ENCODE measurements at places on chromosomes 12 and 14. TPM values are rescaled to one million over a fixed set of nuclear protein-coding genes. Genes with fewer than 3 reads are reported as not detected.

GRCh38 chr12:92971859-92972524 is 42.9 kb upstream of the EEA1 start:
- DNase-seq: peak; percentile 40

- DNase-seq: peak; percentile 13
Measured at GRCh38 chr14:38197001-38197783, 10.5 kb upstream of the SSTR1 start.

The INSM2 gene
- total RNA-seq: not detected

GRCh38 chr14:75604979-75605851 is 26.8 kb downstream of the FLVCR2 start:
- peak; percentile 91 for DNase-seq

GRCh38 chr14:71686677-71687076 is 245.6 kb upstream of the RGS6 start:
- no peak for DNase-seq

All from dermis blood vessel endothelial cell (primary cell).